ENCODE measurements at places on chromosomes 7 and 10.

- no peak for DNase-seq
These were observed 3.1 kb upstream of the SMURF1 start for GRCh38 chr7:99146979-99147378.

GRCh38 chr10:65416094-65416493 is 1509.7 kb upstream of the LRRTM3 start:
- no peak for DNase-seq

DNA sequence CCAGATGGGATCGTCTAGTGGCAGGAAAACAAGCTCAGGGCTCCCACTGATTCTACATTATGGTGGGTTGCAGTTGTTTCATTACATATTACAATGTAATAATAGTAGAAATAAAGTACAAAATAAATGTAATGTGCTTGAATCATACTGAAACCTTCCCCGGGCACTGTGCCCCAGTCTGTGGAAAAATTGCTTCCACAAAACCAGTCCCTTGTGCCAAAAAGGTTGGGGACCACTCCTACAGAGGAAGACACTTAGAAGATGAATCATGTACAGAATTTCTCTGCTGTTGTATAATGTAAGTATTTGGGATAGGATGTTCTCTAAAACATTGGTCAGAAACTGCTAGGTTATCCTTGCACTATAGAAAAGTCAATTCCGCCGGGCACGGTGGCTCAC is 11.3 kb upstream of the PHYH start:
- no peak for DNase-seq

DNA sequence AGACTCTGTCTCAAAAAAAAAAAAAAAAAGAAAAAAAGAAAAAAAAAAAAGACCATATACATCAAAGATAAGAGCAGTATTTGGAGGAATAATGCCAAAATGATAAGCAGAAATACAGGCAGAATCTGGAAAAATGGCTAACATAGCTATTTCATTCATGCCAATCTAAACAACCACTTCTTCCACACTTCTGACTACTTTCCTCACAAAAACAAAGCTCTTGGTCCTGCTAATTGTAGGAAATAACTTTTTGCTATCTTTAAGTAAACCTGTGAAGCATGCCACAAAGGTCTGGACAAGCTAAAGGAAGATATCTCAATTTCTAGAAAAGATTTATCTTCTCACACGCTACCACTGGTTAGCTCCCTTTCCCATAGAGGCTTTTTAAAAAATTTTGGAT is 30.4 kb downstream of the MICU1 start:
- DNase-seq = no peak

DNA sequence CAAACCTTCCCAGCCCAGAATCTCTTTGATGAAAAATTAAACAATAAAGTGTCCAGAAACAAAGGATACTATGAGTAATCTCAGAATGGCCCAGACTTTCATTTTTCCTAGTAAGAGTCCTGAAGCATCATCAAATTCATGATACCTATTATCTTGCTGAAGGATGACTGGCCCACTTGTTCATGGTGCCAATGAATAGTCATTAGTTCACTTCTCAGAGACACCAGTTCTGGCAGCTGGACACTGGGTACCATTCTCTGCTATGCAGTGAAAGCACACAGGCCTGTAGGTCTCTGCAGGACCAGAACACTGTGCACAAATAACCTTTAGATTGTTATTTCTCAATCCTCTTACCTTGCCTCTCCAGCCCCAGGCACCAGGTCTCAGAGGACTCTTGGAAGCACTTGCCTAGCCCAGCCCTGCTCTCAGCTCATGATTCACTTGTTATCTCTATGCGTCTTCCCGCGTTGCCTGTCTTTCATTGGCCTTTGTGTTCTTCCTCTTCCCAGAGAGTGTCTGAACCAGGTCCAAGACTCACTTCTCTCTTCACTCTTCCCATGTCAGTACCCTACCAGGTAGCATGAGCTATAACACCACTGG is 98.1 kb upstream of the AGBL3 start:
- DNase-seq = no peak

- no peak for DNase-seq
These were observed 229.6 kb downstream of the BAMBI start for GRCh38 chr10:28906934-28907333.

DNA sequence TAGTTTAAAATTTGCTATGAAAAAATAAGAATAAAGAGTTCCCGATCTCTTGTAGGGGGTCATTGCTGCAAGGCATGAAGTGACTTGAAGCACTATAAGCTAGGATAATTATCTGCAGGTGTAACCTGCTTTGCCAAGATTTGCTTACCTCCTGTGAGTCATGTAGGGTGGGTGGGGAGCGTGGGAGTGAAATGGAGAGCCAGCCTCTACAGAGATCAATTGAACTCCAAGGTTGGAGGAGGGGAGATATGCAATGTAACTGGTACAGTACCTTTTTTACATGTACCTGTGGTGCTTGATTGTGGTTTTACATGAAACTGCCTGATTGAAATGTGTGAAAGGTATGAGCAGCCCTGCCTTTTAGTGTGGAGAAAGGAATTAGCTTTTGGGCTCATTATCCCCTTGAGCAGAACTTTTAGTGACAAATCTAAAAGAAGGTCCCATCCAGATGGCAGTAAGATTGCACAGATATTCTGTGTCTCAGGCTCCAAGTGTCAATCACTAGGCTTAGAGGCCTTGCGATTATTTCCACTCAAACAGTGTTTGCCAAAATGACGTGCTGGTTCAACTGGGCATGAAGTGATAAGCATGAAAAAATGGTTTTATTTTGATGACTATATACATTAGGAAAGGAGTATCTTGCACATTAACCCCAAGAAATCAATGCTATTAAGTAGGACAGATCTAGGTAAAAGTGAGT is 138.6 kb upstream of the GRB10 start:
- DNase-seq = no peak

DNA sequence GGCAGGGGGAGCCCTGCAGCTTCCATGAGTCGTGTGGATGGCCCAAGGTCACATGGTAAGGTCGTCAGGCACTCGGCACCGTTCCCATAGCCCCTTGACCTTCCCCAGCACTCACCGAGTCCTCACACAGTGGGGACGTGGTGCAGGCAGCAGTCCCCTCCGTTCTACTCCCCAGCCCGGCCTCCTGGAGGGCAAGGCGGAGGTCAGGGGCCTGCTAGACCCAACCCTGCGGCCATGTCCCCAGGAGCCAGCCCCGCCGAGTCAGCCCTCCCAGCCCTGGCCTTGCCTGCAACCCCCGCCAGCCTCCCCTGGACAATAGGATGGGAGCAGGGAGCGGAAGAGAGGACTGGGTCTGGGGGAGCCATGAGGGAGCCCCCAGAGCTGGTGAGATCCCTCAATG is 65.2 kb downstream of the ELFN1 start:
- no peak for DNase-seq

GRCh38 chr10:112671743-112672142 is 224.7 kb downstream of the VTI1A start:
- DNase-seq = no peak

GRCh38 chr7:56174346-56174874 is 58.2 kb upstream of the NUPR2 start:
- DNase-seq = no peak

- DNase-seq = no peak
These were observed 22.6 kb downstream of the CHCHD3 start for GRCh38 chr7:133059263-133059662.

DNA sequence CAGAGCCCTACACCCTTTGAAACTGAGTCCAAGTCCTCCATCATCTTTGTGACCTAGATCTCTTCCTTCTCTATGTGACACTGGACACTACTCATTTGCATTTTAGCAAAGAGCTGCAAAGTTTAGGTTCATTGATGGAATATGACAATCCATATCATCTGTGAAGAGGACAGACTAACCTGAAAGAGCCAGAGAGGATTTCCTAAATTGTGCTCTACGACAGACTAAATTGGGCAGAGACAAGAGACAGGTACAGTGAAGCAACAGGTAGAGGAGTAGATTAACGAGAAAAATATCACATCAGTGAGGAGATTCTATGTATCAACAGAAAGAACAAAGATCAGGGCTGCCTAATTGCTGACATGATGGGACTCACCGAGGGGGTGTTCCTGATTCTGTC is at the start of gene TAS2R3:
Gene TAS2R3 (plus strand): TSS at position 301 of the 400 bp plus-strand sequence. CDS start 62 bp downstream, at position 363.
- DNase-seq = no peak

- DNase-seq = peak; percentile 34
These were observed 90.2 kb upstream of the KLF6 start for GRCh38 chr10:3874990-3875841.

DNA sequence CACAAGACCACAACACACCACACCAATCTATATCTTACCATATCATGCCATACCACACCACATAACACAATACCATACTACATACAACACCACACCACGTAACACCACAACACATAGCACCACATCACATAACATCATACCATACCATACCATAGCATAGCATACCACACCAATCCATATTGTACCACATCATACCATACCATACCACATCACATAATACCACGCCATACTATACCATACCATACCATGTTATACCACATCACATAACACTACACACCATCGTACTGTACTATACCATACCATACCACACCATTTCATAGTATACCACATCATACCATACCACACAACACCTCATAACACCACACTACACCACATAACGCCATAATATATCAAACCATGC is 335.2 kb upstream of the VWC2 start:
- DNase-seq = no peak

DNA sequence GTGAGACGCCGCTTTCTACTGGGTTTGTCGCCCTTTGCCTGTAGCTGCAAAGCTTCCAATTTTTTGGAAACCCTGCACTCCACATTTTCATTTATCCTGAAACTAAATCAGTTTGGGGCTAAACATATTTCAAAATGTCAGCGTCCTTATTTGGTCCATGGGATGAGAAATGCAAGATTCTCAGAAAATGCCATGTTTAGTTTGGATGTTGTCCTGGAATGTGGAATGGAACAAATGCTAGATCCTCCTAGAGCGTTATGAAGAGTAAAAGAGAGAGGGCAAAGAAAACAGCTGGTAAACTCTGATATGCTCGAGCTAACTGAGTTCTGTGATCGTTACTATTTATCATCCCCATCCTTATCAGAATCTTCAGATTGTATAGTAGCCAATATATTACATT is 236.9 kb downstream of the KLF6 start:
- DNase-seq = no peak

GRCh38 chr10:88857831-88858230 is 6.2 kb upstream of the ANKRD22 start:
- DNase-seq = no peak

DNA sequence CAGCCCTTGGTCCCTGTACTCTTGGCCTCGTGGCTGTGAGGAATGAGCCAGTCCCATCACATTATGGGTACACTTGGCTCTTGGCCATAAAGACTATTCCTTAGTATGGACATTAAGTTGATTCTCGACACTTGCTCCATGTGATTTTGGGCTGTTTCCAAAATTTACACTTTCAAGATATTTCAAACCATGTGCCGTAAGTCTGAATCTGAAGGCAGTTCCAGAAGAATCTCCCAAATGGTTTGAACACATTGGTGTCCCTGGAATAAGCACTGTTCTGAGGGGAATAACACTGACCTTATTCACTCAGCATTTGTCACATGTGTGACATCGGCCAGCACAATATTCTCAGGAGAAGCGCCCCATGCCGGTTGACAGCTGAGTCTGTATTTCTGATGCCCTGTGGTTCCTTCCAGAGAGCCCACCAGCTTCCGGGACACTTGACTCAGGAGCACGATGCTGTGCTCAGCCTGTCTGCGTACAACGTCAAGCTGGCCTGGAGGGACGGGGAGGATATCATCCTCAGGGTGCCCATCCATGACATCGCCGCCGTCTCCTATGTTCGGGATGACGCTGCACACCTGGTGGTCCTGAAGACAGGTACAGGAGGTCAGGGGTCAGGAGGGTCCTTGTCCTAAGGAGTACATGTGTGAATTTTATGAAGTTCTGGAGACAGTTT is 24.6 kb downstream of the NACAD start:
- DNase-seq = no peak

- DNase-seq = no peak
These were observed 2.5 kb upstream of the AVPI1 start for GRCh38 chr10:97689559-97690020.

DNA sequence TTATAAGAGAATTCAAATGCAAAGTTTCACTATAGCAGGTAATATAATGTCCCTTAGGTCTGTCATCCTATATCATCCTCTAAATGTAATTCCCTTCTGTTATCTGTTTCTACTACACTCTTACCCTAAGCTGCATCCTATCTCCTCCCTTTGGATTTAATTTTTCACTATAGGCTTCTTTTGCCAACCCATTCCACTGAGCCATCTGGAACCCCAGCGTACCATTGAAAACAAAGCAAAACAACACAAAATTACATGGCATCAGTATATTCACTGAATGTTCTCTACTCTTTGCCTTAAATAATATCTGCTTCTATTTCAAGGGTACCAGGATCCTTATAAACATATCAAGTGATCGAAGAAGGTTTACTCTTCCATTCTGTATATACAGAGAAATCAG is 1530.2 kb upstream of the LRRTM3 start:
- no peak for DNase-seq

GRCh38 chr10:11150879-11151415 is 133.3 kb downstream of the CELF2 start:
- no peak for DNase-seq

DNA sequence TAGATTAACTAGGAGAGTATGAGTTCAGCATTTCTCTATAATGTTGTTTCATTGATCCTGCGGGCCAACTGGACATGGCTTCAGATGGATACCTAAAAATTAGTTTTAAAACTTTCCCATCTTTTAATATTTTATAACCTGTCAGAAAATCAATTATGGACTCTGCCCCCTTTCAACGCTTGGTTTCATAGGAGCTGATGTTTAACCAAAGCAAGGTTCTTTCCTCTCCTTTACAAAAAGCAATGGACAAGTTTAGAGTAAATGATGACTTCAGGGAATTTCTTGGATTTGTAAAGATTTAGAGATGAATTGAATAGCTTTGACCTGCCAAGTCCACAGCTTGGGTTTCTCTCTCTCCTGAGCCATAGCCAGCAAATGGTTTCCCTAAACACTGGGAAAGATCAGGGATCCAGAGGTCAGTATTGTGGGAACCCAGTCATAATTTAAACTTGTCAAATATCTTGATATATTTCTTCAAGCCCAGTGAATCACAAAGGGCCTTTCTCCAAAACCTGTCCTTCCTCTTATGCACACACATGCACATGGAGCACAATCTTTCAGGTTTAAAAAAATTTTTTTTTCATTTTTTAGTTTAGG is 177.1 kb downstream of the EVX1 start:
- no peak for DNase-seq

- DNase-seq = peak; percentile 63
These were observed at the start of gene MLXIPL for GRCh38 chr7:73623798-73624668. Gene MLXIPL (minus strand): TSS chr7:73624522. CDS start chr7:73624492, 30 bp downstream.

DNA sequence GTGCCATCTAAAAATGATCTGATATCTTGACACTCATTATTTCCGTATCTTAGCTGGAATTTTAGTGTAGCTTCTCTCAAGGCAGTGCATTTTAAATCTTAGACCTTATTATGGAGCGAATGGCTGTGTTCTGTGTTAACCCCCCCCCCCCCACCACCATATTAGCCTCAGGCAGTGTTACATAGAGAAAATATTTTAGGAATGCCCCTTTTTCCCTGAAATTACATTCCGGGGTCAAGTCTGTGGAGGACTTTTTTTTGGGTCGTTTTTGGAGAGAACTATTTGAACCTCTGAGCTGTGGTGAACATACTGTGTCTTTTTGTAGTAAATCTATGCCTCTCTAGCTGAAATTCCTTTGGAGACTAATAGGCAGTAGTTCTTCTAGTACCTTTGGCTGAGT is 3.1 kb downstream of the CCDC126 start:
- DNase-seq = no peak

- DNase-seq = no peak
These were observed 32.6 kb downstream of the LHPP start for GRCh38 chr10:124494046-124494807.

All from right hindlimb (tissue), 1 donor.